PC-3 (cell line): ENCODE measurements at places on chromosomes 3 and 15. TPM values are rescaled to one million over a fixed set of nuclear protein-coding genes. Genes with fewer than 3 reads are reported as not detected.

- DNase-seq = no peak
These were observed 69.2 kb downstream of the RORA start for GRCh38 chr15:61159901-61160300.

GRCh38 chr3:11312166-11312565 lies 40.0 kb downstream of the ATG7 start:
- DNase-seq = no peak

DNA sequence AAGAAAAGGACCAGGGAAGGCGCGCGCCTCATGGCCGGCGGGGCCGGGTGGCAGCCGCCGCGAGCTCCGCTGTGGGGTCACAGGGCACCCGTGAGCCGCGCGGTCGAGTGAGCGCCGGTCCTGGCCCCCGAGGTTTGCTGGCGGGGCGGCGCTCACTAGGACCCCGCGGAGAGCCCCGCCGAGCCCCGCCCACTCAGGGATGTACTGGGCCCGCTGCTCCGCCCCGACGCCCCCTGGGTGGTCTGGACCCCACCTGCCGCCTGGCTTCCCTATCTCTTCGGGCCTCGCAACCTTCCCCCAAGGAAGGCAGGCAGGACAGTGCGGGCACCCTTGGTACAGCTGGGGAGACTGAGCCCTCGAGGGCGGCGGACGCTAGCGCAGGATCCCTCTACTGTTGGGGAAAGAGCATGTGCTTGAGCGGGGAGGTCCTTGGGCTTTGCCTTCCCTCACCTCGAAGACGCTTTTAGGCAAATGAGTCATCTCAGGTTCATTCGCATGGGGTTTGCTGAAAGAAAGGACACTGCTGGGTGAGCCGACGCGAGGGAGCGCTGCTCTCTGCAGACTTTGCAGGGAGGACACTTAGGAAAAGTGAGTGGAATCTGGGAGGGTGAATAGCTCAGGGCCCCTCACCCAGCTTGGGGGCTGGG lies at the start of gene CHRNB4:
Gene CHRNB4 (minus strand): TSS at position 109 of the 647 bp plus-strand sequence. CDS start 77 bp downstream, at position 32.
- DNase-seq = no peak

- no peak for DNase-seq
These were observed 75.7 kb downstream of the TRIM69 start for GRCh38 chr15:44812029-44812517.

DNA sequence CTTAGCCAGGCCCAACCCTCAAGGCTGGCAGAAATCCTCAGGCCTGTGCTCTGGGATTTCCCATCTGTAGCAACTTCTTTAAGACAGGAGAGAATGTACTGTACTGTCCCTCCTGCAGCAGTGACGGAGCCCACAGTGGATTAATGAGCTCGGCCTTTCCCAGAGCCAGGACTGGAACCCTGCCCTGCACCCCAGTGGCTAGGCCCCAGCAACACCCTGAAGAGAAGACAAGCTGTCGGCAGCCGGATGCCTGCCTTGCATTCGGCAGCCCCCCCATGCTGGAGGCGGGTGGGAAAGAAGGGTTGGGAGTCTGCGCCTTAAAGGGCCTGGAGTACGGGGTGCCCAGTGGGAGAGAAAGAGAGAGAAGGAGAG lies 32.0 kb downstream of the KLHL25 start:
- DNase-seq = no peak

GRCh38 chr3:181300033-181300432 lies 310.5 kb upstream of the DNAJC19 start:
- DNase-seq = no peak

GRCh38 chr3:189467451-189467850 lies 163.7 kb upstream of the TP63 start:
- no peak for DNase-seq

The PLXNA1 gene
- 30.0 and 38.0 TPM in 2 replicates for total RNA-seq

The COL8A1 gene
- 2.4 and 3.8 TPM in 2 replicates for total RNA-seq

The TAGLN3 gene
- total RNA-seq = 2.6 and 4.3 TPM in 2 replicates

The CCR5 gene
- not detected in 2 replicates for total RNA-seq

The CFAP100 gene
- not detected in 2 replicates for total RNA-seq

The ATP13A5 gene
- not detected in 2 replicates for total RNA-seq

The KBTBD13 gene
- total RNA-seq = not detected in 2 replicates

The ARGFX gene
- not detected in 2 replicates for total RNA-seq

The SPATA12 gene
- 0.12 and 0.47 TPM in 2 replicates for total RNA-seq
